HTR-8/SVneo (cell line): ENCODE measurements at places on chromosomes 6 and 20.
A peak's percentile ranks its signal among the peaks of the same experiment; 100 is the strongest.

GRCh38 chr6:47301441-47301840 is 8.3 kb downstream of the TNFRSF21 start:
- DNase-seq = no peak

DNA sequence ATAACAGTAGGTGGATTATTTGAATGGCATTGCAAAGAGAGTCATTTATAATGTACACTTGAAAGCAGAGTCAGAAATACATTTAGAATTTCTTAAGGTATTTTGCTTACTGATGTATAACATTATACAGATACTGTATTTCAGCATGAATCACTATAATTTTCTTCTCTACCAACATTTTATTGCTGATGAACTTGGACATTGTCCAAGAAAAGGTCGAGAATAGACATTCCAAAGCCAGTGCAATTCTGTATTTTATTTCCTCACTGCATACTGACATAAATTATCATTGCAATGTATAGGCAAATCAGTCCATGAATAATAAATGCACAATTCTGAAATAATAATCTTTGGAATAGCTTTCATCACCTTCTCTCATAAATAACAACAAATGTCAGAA is 1420.0 kb upstream of the EYS start:
- no peak for DNase-seq

- DNase-seq = no peak
Measured at GRCh38 chr20:63105211-63106107, 98.7 kb upstream of the BHLHE23 start.

- DNase-seq = no peak
Measured at GRCh38 chr20:50373674-50374286, 136.4 kb upstream of the PTPN1 start.

GRCh38 chr6:169843110-169843509 is 91.7 kb downstream of the ERMARD start:
- no peak for DNase-seq

DNA sequence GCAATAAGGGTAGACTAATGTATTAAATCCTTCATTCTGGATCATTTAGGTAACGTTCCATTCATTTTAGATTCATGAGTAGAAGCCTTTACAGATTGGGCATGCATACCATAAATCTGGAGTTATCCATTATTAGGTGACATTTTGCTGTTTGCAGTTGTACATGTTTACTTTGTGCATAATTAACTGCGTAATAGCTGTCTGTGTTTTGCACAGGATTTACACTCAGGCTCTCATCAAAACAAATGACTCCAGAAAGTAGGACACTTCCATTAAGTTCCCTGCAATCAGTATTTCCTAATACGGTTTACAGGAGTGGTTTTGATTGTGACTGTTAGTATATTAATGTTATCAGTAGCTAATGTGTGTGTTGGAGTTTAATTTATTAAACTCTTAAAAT is 997.4 kb downstream of the HACE1 start:
- DNase-seq = no peak

DNA sequence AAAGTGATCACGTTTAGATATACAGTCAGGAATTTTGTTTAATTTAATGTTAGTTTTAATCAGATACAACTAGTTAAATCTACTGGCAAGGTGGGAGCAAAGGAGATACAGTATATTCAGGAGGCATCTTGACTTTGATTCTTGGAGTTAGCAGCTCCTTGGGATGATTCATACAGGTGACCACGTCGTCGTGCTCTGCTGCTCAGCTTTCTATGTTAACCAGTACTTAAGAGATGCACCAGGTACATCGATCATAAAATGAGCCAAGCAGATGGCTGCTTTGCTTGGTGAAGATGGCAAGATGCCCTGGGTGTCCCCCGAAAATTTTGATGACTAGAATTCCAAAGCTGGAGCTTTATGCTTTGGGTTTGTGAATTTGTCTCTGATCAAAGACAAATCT is 64.7 kb downstream of the TBC1D7 start:
- DNase-seq = no peak

- peak; percentile 83 for DNase-seq
Measured at GRCh38 chr6:159968295-159969203, at the start of gene IGF2R. IGF2R (plus strand) TSS chr6:159969082; CDS start chr6:159969247, 165 bp downstream.

GRCh38 chr6:42471142-42471541 is 19.4 kb upstream of the TRERF1 start:
- no peak for DNase-seq

DNA sequence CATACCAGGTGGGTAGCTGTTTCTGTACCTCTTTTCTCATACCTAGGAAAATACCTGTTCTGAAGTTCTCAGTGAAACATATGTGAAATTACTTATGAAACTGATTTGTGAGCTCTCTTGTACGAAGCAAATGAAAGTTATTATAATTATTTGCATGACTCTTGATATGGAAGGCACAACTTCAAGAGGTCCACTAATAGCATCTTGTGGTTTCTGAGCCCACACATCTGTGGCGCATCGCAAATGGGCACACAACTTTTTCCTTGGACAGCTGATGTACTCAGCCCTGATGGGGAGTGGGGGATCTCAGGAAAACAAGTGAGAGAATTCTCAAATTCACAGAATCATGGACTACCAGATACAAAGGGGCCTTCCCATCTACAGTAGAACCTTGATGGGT is 432.3 kb downstream of the CD83 start:
- no peak for DNase-seq

DNA sequence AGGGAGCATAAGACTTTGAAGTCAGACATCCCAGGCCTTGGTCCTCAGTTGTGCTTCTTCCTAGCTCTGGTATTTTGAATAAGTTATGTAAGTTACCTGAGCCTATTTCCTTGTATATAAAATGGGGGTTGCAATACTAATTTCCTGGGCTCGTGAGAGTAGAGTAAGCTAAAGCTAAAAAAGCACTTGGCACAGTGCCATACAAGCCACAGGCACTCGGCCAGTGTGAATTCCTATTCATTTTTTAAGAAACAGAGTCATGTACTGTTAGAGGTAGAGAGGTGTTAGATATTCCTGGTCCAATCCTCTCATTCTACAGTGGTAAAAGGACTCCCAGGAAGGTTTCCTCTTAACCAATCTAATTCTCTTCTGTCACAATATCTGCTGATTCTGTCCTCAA is 79.6 kb upstream of the EPB41L1 start:
- no peak for DNase-seq

DNA sequence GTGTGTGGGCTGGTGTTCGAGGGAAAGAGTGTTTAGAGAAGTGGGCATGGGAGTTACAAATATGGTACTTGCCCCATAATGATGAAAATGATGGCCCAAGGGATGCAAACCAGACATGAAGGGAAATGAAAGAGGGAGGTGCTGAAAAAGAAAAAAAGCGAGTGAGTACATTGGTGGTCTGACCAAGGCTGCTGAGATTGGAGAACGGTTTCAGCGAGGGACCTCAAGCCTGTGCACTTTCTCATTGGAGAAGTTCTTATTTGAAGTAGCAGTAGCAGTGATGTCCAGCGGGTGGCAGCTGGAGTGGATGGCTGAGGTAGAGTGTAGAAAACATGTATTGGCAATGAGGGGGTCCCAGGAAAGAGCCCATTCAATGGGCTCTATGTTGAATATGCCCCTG is 54.8 kb downstream of the TNFAIP3 start:
- no peak for DNase-seq

DNA sequence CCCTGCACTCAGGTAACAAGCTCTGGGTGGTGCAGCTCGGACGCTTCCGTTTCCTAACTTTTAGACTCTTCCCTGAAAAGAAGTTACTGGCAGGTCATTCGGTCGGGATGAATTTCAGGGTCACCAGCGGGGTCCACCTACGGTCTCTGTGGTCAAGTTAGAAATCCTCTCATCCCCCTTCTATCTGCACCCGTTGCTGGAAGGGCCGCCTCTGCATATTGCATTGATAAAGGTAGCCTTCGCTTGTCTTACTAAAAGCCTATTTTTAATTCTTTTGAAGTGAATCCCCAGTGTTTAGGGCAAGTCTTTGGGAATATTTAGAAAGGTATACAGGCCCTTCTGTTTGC is 47.3 kb downstream of the LRRN4 start:
- no peak for DNase-seq
